ENCODE measurements at places on chromosomes 12 and 14.

DNA sequence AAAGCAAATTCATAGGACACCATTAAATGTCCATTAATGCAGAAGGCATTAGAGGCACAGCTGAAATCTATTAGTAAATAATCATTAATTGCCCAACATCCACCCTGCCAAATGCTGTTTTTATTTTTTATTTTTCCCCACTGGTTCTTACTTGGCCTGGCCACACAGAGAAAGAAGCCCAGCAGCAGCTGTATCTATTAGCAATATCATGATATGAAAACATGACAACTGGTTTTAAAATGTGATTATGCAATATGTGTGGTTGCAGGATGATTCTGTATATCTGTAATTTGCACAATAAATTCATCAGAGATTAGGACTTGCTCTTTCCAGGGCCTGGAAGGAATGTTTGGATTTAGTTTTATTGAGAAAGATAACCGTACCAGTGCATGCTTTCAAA is 44.9 kb downstream of the SIX6 start:
- no peak for DNase-seq

- DNase-seq, result no peak
Observed at GRCh38 chr12:84825149-84825548, 87.5 kb downstream of the SLC6A15 start.

DNA sequence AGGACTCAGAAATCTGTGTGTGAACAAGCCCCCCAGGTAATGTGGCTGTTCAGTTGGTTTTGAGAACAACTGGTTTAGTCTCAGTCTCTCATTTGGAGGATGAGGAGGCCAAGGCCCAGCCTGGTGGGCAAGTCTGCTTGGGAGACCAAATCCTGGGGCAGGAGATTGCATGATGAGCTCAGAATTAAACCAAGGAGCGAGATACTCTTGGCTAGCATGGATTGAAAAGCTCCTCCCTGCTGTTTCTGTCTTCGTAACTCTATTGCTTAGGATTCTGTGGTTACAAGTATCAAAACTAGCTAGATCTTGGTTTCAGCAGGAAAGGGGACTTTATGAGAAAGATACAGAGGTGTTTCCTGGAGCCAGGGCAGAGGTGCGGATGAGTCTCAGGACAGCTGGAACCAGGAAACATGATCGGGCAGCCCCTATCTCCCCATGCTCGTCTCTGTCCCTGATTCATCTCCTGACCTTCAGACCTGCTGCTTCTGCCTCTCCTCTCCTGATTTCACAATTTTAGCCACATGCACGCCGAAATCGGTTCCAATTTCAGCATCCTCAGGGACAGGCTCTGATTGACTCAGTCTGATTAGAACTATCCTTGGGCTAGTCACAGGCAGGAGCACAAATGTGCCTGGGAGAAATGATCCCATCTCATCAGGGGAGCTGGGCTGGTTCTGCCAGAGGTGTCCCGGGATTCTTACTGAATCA is 40.2 kb upstream of the RIN3 start:
- no peak for DNase-seq

DNA sequence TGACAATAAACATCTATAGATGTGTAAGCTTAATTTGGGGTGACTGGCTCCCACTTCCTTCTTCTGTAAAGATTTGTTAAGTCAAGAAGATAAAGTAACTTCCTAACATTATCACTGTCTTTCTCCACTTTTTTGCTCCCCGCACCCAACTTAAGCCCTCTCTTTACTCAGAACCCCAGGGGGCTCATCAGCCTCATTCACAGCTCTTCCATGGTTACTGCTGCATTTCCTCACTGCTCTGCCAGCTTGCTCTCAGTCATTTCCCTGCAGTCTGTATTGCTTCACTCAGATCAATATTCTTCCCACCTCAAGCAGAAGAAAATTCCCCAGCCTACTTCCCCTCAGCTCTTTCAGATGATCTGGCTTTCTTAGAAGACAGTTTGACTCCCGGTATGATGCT is 102.0 kb downstream of the PIK3C2G start:
- no peak for DNase-seq

DNA sequence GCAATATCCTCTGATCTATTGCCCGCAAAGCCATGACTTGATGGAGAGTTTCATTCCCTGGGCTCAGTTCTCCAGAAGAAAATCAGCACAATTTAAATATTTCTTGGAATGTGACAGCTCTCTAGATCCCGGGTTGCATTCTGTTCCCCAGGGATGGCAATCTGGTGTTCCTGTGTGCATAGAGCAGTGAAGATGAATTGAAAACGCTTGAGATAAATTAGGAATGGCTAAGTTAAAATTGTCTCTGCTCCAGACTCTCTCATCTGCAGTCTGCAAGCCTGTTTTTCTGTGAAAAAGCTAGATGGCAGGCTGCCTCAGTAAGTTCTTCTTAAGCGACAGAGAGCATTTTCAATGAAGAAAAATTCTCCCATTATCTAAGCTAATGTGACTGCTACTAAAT is 582.5 kb upstream of the MGAT4C start:
- DNase-seq, result no peak

GRCh38 chr12:75704664-75705063 is 193.3 kb upstream of the KRR1 start:
- DNase-seq, result no peak

GRCh38 chr12:89706986-89707702 is 1.5 kb downstream of the ATP2B1 start:
- no peak for DNase-seq

- no peak for DNase-seq
Observed at GRCh38 chr12:22529281-22530060, 14.9 kb downstream of the C2CD5 start.

GRCh38 chr14:81416194-81416952 is 16.2 kb upstream of the STON2 start:
- DNase-seq, result no peak

GRCh38 chr12:32589165-32589865 is 89.8 kb upstream of the DNM1L start:
- no peak for DNase-seq

- no peak for DNase-seq
Observed at GRCh38 chr12:80400571-80400991, 43.5 kb upstream of the PTPRQ start.

- no peak for DNase-seq
Observed at GRCh38 chr14:58574623-58575022, 63.1 kb upstream of the DACT1 start.

DNA sequence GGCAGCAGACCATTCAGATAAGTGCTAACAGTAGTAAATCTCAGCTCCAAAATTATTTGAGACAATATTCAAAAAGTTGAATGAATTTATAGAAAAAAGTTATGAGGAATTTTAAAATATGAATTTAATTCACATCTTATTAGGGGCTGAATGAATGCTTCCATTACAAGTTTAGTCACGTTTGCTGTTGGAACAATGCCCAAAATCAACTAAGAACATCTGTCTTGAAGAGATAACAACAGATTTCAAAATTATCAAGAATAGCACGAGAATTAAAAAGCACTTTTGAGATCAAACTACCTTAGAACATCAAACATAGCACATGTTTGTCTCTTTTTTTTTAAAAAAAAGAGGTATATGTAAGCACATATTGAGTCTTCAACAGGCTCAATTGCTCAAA is 115.4 kb upstream of the PPFIA2 start:
- DNase-seq, result no peak

DNA sequence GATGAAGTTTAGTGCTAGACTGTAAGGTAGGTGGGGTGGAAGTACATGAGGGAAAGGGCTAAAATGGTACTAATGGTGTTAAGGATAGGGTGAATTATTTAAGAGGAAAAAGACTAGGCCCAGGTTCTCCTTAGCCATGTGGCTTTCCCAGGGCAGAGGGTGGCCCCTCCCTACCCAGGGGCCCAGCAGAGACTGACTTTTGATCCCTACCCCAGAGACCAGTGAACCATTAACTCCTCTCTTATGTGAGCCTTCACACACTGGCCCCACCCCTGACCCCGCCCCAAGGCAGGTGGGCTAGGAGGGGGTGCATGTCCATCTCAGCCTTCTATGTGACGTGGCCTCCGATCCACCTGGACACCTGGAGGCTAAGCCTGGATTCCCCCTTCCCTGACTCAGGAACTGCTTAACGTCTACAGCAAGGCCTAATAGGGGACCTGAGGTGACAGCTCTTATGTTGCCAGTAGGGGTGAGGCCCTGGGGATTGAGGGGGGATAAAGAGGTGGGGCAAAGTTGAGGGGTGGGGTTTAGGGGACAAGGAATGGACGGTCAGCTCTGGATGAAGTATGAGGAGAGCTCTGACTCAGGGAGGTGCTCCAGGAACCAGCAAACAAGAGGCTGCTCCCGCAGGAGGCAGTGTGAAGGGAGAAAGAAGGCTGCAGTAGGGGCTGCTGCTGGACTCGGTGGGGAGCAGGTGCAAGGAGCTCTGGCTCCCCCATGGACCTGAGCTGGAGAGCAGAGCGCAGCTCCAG is 757 bp downstream of the SLC39A5 start:
- DNase-seq, result no peak

DNA sequence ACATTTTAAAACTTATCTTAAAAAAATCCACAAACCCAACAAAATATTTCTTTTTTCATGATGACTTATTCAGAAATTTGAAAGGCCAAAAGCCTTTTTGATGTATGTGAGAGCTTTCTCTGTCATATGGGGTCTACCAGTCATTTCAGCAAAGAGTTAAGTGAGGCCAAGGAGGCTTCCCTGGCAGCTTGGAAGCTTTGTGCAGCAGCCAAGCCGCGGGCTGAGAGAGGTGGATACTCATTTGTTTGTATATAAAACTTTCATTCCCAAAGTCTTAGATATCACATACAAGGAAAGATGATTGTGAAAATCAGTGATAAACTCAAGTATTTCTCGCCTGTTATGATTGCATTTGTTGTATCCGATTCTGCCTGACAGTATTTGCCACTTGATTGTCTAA is 48.5 kb upstream of the RNU6-8 start:
- DNase-seq, result no peak

Data from DMS79 (cell line).